ENCODE measurements at places on chromosomes 4 and X.

DNA sequence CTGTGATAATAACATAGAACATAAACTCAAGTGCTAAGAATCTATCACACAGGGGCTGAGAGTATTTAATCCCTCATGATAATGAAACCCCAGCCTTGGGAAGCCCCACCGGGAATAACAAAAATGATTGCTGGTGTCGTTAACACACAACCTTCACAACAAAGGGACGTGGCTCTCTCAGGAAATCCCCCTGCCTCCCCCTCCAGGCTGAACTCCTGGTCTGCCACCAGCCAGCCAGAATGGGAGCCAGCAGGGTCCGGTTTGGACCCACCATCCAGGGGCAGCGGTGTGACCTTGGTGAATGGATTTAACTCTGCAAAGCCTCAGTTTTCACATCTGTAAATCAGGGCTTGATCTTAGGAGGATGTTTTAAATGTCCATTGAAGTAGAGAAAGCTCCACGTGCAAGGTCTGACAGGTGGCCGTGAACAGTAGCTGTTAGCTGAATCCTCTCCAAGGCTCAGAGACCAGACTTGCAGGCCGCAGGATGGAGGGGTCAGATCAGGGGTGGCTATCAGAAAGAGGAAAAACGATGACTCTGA is 46.5 kb downstream of the ABLIM2 start:
- DNase-seq: no peak

DNA sequence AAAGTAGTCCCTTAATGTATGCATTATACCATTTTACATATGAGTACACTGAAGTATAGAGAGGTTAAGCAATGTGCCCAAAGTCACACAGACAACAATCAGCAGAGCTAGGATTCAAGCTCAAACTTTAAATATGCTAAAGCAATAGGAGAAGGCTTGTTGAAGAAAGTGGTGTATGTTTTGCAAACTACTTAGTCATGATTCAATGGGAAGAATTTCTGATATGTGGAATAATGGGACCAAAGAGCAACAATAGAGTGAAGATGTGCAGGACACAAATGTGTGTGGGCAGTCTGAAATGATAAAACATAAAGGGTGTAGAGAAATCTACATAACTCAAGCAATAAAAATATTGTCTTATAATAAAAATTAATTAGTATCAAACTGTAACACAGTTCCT is 109.0 kb upstream of the ARSJ start:
- DNase-seq: no peak

DNA sequence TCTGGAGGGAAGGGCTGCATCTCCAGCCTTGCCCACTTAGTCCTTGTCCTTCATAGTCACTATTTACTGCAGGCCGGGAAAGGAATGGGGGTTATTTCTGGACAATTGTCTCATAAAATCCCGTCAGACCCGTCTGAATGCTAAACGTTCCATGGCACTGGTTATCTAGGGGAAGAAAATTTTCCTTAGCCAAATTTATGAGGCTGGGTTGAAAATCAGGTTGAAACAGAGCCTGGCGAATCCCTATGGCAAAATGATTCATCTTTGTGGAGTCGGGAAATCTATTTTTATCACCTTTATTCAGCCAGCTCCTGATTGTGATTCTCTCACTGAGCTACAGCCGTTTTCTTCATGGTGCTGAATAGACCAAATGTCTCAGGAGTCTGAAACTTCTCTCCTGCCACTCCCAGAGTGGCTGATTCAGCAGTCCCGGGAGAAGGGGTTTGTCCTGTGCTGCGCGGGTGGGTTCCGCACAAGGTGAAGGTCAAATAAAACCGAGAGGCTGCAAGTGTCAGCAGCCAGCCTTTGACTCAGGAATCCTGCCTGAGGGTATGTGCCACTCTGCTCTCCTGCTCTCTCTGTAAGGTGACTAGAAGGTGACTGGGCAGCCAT is 1.0 kb downstream of the LIMCH1 start:
- no peak for DNase-seq

- no peak for DNase-seq
Observed at GRCh38 chrX:123993326-123993725, 31.8 kb downstream of the STAG2 start.

DNA sequence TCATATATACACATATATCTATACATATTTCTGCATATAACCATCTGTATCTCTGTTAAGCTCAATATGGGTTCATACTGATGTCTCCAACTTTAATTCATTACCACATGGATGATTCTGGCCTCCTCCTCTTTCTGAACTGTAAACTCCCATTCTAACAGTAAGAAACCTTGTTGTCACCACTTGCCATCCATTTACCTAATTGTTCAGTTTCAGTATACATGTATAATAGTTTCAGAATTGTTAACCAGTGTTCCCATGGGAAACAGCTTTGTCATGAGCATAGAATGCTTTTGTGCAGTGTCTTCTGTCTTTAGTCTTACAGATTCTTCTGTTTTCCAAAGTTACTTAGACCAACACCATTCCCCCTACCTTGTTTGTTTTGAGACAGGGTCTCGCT is 35.9 kb downstream of the SLC9A6 start:
- DNase-seq: no peak

GRCh38 chrX:926070-926469 is 286.4 kb downstream of the CRLF2 start:
- no peak for DNase-seq

GRCh38 chr4:155005395-155006090 is 202.9 kb upstream of the NPY2R start:
- DNase-seq: no peak

GRCh38 chr4:76420762-76421581 is at the start of gene CCDC158:
Gene CCDC158 (minus strand): TSS chr4:76421141. CDS start chr4:76403207, 17,934 bp downstream.
- peak; percentile 0 for DNase-seq

GRCh38 chr4:94763500-94763899 is 5.7 kb downstream of the BMPR1B start:
- DNase-seq: no peak

DNA sequence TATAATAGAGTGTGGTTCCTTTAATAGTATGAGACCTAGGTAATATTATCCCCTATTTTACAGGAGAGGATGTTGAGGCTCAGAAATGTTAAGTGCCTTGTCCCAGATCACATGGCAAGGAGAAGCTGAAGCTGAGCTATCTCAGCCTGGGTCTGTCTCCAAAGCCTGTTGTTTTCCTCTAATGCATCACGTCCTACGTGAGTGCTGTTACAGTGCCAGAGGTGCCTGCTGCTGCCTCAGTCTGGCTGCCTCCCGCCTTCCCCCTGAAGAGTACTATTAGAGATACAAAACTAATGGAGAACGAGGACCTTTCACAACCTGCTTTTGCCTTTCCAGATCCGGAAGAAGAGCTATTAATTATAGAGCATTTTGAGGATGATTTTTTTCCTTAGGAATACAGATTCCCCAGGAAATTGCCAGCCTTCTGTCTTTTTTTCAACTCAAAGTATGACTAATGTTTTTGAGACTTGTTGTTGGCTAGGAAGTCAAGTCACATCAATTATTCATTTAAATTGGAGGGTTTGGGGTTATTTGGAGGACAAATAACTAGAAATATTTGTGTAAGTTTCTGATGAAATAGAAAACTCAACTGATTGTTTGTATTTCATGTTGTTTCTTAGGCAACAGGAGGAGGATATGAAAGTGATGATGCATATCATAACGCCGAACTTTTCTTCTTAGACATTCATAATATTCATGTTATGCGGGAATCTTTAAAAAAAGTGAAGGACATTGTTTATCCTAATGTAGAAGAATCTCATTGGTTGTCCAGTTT is 43.9 kb upstream of the MTMR1 start:
- no peak for DNase-seq

GRCh38 chr4:4397441-4397819 is 10.5 kb downstream of the NSG1 start:
- no peak for DNase-seq

GRCh38 chr4:116668190-116668589 is 417.2 kb downstream of the TRAM1L1 start:
- no peak for DNase-seq

GRCh38 chr4:39698424-39699009 is 581 bp downstream of the UBE2K start:
- peak; percentile 44 for DNase-seq

- no peak for DNase-seq
Observed at GRCh38 chr4:129641179-129641578, 545.2 kb downstream of the C4orf33 start.

- DNase-seq: no peak
Observed at GRCh38 chr4:145587088-145587754, 32.0 kb upstream of the MMAA start.

- DNase-seq: no peak
Observed at GRCh38 chr4:165740911-165741310, 132.1 kb upstream of the TLL1 start.

GRCh38 chr4:141486375-141486997 is 149.9 kb upstream of the IL15 start:
- no peak for DNase-seq

- no peak for DNase-seq
Observed at GRCh38 chr4:169410839-169411770, 140.3 kb upstream of the SH3RF1 start.

DNA sequence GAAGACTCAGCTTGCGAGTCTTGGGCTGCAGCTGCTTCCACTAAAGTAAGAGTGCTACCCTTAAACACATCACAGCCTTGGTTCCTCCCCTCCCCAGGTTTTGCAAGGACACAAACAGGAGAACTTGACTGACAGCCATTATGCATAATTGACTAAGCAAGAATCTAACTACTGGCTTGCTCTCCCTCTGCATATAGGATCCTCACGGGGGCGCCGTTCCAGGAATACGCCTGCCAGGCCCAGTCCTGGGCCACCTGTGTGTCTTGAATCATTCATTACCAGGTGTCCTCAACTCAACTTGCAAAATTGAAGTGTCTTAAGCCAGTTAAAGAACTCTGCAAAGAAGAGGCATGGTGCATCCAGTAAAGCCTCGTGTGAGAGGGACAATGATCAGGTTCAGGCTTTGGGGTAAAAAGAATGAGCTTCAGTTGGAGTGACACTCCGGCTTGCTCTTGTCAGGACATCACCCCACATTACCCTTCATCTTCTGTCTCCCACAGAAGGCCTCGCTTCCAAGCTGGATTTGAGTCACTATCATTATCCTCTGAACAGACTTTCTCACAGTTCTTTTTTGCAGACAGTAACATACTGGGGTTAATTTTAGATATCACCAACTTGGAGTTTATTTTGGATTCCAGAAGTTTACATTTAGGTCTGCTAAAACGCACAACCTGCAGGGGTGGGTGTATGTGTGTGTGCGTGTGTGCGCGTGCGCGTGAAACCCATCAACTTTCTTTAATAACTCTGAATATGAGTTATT is 273.5 kb upstream of the HS3ST1 start:
- DNase-seq: no peak

- no peak for DNase-seq
Observed at GRCh38 chr4:142405695-142406498, 440.2 kb downstream of the INPP4B start.

DNA sequence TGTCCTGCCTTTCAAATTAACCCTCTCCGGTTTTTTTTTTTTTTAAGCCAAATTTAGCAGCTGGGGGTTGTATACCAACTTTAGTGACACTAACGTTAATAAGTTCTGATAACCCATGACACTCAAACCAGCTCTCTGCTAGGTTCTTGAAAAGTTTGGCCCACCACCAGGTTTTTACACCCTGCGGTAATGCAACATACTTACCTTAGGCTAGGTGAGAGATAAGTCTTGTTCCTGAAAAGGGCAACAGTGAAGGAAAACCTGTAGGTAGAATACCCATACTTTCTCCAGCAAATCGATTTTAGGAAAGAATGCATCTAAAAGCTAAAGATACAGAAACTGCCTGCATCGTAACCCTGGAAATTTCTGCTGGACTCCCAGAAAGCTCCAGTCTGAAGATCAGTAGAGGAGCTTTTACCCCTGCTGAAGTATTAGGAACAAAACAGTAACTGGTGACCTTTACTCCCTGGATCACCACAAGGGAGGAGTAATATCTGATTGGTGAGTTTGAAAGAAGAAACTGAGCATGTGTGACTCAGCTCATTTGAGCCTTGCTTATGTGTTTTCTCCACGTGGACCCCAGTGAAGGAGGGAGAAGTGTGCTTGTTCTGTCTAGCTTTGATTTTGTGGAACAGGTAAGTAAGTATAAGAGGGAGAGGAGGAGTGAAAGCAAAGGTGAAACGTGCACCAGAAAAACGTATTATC is 34.4 kb upstream of the COX18 start:
- no peak for DNase-seq

- DNase-seq: no peak
Observed at GRCh38 chr4:170243662-170244288, 154.0 kb upstream of the AADAT start.

Measured in activated CD4-positive, CD25-positive, alpha-beta regulatory T cell (primary cell).